Activated naive CD8-positive, alpha-beta T cell treated with anti-CD3 and anti-CD28 coated beads, Interleukin-2, amount 10 ng/mL, durations not matched to agents 7 days and 5 days (primary cell): ENCODE measurements at places on chromosomes 4 and X. TPM values are rescaled to one million over a fixed set of nuclear protein-coding genes. Genes with fewer than 3 reads are reported as not detected.

Gene NPY5R
- not detected for total RNA-seq

DNA sequence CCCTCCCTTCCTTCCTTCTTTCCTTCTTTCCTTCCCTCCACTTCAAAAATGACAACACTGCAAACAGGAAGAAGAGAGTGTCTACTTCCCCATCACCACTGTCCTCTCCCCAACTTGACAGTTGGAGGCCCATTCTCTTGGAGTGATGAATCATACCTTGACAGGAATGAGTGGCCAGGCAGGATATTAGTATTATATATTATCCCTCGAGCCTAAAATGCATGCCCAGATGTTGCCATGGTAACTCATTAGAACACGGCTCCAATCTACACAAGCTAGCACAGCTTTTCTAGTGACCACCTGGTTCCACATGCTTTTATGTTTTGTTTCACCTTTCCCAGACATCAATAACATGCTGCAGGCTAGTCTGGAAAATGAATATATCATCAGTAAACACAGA is 71.3 kb upstream of the LHFPL1 start:
- H3K27ac ChIP-seq, result no peak overlapping the region
- H3K4me3 ChIP-seq, result no peak overlapping the region
- H3K4me1 ChIP-seq, result no peaks in the 10 kb centered on the region
- H3K36me3 ChIP-seq, result no peaks in the 10 kb centered on the region
- H3K27me3 ChIP-seq, result no peaks in the 10 kb centered on the region

Gene ADH1A
- not detected for total RNA-seq

DNA sequence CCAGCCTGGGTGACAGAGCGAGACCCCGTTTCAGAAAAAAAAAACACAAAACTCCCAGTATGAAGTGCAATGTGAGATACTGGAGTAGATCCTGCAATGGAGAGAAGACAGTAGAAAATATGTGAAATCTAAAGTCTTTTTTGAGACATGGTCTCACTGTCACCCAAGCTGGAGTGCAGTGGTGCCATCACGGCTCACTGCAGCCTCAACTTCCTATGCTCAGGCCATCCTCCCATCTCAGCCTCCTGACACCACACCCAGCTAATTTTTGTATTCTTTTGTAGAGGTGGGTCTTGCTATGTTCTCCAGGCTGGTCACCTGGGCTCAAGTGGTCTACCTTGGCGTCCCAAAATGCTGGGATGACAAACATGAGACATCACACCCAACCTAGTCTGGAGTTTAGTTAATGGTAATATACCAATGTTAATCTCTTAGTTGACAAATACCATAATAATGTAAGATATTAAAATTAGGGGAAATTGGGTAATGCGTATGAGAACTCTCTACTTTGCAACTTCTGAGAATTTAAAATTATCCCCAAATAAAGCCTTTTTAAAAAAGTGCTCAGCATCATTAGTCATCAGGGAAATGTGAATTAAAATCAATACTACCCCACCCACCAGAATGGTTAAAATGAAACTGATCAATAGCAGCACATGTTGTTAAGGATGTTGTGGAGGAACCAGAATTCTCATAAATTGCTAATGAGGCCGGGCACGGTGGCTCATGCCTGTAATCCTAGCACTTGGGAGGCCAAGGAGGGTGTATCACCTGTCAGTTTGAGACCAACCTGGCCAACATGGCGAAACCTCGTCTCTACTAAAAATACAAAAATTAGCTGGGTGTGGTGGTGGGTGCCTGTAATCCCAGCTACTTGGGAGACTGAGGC is 15.0 kb downstream of the RBMX start:
- H3K4me1 ChIP-seq, result peaks cover 10% of the 10 kb centered on the region
- H3K36me3 ChIP-seq, result peaks cover 30% of the 10 kb centered on the region
- H3K4me3 ChIP-seq, result no peak overlapping the region
- no peak overlapping the region for H3K27ac ChIP-seq
- no peak for DNase-seq
- no peaks in the 10 kb centered on the region for H3K27me3 ChIP-seq

DNA sequence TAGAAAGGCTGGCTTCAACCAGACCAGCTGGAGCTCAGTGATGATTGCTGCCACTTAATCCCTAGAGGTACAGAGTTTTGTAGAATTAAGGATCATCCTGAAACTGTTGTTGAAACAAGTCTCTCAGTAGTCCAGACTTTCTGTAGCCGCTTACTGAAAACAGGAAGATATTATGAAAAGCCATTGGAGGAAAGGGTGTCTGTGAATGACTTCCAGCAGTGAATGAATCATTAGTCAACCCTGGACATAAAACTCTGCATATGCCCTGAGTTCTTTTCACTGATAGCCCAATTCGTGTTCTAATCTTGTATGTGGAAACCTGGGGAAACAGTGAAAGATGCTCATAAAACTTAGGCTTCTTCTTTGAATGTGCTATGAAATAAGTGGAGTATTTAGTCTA is 14.8 kb downstream of the HOPX start:
- no peak overlapping the region for H3K27ac ChIP-seq
- peaks cover 52% of the 10 kb centered on the region for H3K27me3 ChIP-seq
- no peak overlapping the region for H3K4me3 ChIP-seq
- H3K4me1 ChIP-seq, result no peaks in the 10 kb centered on the region
- no peak for DNase-seq

GRCh38 chr4:81620442-81620841 is 148.7 kb upstream of the RASGEF1B start:
- H3K27me3 ChIP-seq, result no peaks in the 10 kb centered on the region
- no peaks in the 10 kb centered on the region for H3K4me1 ChIP-seq
- no peak overlapping the region for H3K27ac ChIP-seq
- no peak overlapping the region for H3K4me3 ChIP-seq
- no peak for DNase-seq
- H3K36me3 ChIP-seq, result no peaks in the 10 kb centered on the region

GRCh38 chrX:24851289-24851688 is 157.6 kb downstream of the POLA1 start:
- H3K36me3 ChIP-seq, result peaks cover 9% of the 10 kb centered on the region
- H3K4me3 ChIP-seq, result no peak overlapping the region
- H3K27ac ChIP-seq, result no peak overlapping the region
- H3K27me3 ChIP-seq, result no peaks in the 10 kb centered on the region
- no peaks in the 10 kb centered on the region for H3K4me1 ChIP-seq

DNA sequence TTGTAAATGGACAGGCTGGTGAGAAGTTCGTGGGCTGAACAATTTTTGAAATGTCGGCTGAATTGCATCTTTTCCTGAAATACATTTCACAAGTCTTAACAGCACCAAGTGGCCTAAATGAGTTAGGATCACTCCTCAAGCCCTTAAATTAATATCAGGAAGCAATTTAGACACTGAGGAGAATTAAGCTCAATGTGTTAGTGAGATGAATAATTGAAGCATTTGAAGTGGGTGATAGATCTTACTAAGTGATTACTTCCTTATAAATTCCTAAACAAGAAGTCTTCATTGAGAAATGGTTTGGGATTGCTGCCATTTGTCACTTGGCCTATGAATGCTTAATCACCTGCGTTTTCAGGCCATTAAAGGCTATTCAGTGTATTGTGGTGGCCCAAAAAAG is 116.8 kb downstream of the NAA11 start:
- peaks cover 4% of the 10 kb centered on the region for H3K27me3 ChIP-seq
- no peak overlapping the region for H3K4me3 ChIP-seq
- no peak overlapping the region for H3K27ac ChIP-seq

DNA sequence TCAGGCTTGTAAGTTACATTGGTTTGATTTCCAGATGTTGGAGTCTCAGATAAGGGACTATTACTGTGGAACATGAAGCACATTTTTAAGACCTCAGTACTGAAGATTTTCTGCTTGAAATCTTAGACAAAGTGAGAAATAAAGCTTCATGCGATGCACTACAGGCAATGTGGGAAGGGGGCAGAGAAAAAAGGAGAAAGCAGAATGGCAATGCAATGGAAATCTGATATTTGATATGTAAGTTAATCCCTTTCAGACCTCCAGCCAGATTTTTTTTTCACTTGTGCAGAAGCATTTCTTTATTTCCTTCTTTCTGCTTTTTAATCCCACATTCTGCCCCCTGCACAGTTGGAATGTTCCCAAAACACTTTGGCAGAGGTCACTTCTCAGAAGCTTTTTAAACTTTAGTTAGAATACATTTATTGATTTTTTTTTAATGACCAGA is 174.3 kb downstream of the ADGRL3 start:
- no peaks in the 10 kb centered on the region for H3K27me3 ChIP-seq
- H3K4me1 ChIP-seq, result no peaks in the 10 kb centered on the region
- no peaks in the 10 kb centered on the region for H3K36me3 ChIP-seq
- H3K4me3 ChIP-seq, result no peak overlapping the region
- no peak overlapping the region for H3K27ac ChIP-seq

GRCh38 chr4:38085751-38086150 is 125.6 kb downstream of the PTTG2 start:
- no peak for DNase-seq
- peaks cover 5% of the 10 kb centered on the region for H3K4me1 ChIP-seq
- no peaks in the 10 kb centered on the region for H3K27me3 ChIP-seq
- no peak overlapping the region for H3K4me3 ChIP-seq

DNA sequence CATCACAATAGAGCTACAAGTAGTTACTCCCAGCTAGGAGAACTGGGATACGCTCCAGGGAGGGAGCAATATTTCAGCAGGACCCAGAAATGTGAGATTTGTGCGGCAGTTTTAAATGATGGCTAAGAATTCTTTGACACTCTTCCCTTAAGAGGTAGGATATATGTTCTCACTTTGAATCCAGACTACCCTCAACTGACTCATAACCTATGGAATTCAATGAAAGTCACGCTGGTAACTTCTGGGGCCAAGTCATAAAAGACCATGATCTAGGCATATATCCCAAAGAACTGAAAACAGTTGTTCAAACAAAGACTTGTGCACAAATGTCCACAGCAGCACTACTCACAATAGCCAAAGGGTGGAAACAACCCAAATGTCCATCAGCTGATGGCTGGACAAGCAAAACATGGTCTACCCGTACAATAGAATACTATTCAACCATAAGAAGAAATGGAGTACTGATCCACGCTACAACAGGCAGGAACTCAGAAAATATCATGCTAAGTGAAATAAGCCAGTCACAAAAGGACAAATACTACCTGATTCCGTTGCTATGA is 10.5 kb downstream of the CD99L2 start:
- H3K27me3 ChIP-seq, result no peaks in the 10 kb centered on the region
- DNase-seq, result no peak
- H3K36me3 ChIP-seq, result peaks cover 2% of the 10 kb centered on the region
- peaks cover 4% of the 10 kb centered on the region for H3K4me1 ChIP-seq
- H3K27ac ChIP-seq, result no peak overlapping the region

DNA sequence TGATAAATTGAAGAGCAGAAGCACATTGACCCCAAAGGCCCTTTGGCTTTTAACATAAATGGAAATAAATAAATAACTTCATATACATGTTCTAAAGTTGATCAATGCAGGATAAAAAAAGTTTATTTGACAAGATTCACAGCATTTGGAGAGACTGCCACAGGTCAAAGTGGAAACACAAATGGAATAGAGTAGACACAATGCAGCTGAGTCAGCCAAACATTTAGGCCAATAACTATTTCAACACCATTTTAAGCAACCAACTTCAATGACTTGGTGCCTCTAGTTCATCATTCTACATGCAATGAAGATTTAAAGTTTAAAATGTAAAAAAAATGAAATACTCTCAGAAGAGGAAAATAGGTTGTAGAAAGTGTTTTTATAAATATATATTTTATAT is 365.2 kb downstream of the FAT4 start:
- no peak for DNase-seq
- no peaks in the 10 kb centered on the region for H3K4me1 ChIP-seq
- no peaks in the 10 kb centered on the region for H3K27me3 ChIP-seq
- H3K27ac ChIP-seq, result no peak overlapping the region
- H3K4me3 ChIP-seq, result no peak overlapping the region
- no peaks in the 10 kb centered on the region for H3K36me3 ChIP-seq

Gene F8A3
- total RNA-seq, result 11.9 TPM

Gene RAP1GDS1
- total RNA-seq, result 58.2 TPM

DNA sequence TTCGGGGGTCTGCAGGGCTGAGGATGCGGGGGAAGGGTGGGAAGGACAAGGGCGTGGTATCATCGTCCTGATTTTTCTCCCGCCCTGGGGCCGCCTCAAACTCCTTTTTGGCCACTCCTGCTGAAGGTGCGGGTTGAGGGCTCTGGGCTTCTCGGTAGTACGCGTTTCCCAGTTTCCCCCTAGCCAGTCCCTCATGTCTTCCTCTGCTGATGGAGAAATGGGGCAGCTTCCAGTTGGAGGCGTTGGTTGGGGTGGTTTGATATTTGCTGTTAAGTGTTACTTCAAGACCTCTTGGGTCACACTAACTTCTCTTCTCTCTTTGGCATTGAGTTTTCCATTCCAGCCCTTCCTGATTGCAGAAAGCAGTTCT is 482 bp downstream of the GSTCD start:
- peak overlapping the region; percentile 98 for H3K4me3 ChIP-seq
- DNase-seq, result no peak
- H3K27ac ChIP-seq, result peak overlapping the region; percentile 87

DNA sequence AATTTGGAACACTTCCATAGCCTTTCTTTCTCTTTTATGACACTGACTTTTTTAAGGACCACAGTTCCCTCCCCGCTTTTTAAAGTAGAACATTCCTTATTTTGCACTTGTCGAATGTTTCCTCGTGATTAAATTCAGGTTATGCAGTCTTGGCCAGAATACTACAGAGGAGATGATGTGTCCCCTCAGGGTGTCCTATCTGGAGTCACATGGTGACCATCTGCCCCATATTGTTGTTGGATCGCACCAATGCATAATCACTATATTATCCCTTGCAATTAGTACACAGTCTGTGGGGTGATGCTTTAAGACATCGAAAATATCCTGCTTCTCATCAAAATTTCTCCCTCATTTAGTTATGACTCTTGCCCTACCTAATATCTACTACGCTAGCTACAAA is 27.4 kb downstream of the WDFY3 start:
- H3K27ac ChIP-seq, result no peak overlapping the region
- H3K27me3 ChIP-seq, result no peaks in the 10 kb centered on the region
- H3K36me3 ChIP-seq, result no peaks in the 10 kb centered on the region

Gene CT45A2
- total RNA-seq, result not detected

- no peaks in the 10 kb centered on the region for H3K36me3 ChIP-seq
- H3K4me3 ChIP-seq, result no peak overlapping the region
- no peak overlapping the region for H3K27ac ChIP-seq
- no peaks in the 10 kb centered on the region for H3K4me1 ChIP-seq
Observed at GRCh38 chr4:121034017-121034416, 38.3 kb downstream of the NDNF start.

GRCh38 chr4:17562157-17562556 is 14.8 kb upstream of the LAP3 start:
- H3K27ac ChIP-seq, result no peak overlapping the region
- no peaks in the 10 kb centered on the region for H3K36me3 ChIP-seq
- no peak overlapping the region for H3K4me3 ChIP-seq
- peaks cover 4% of the 10 kb centered on the region for H3K27me3 ChIP-seq
- no peaks in the 10 kb centered on the region for H3K4me1 ChIP-seq
- DNase-seq, result no peak

- H3K4me3 ChIP-seq, result no peak overlapping the region
- no peak for DNase-seq
- H3K27ac ChIP-seq, result no peak overlapping the region
- no peaks in the 10 kb centered on the region for H3K36me3 ChIP-seq
- H3K4me1 ChIP-seq, result no peaks in the 10 kb centered on the region
Observed at GRCh38 chr4:68712207-68712606, 41.8 kb upstream of the UGT2B15 start.

Gene TRIML2
- not detected for total RNA-seq

Gene RAI2
- not detected for total RNA-seq

Gene FAM90A26
- not detected for total RNA-seq
